ENCODE measurements at places on chromosomes 11 and 22. TPM values are rescaled to one million over a fixed set of nuclear protein-coding genes. Genes with fewer than 3 reads are reported as not detected.
A peak's percentile ranks its signal among the peaks of the same experiment; 100 is the strongest.

FDXACB1 gene
- 4.0 TPM for total RNA-seq

GLYAT gene
- not detected for total RNA-seq

RFPL3 gene
- total RNA-seq, result not detected

TTC28 gene
- 1.7 TPM for total RNA-seq

CCDC188 gene
- total RNA-seq, result not detected

MARK2 gene
- 68.0 TPM for total RNA-seq

ALDH3B1 gene
- 1.0 TPM for total RNA-seq

SMIM35 gene
- 0.55 TPM for total RNA-seq

PDGFD gene
- not detected for total RNA-seq

SYT12 gene
- not detected for total RNA-seq

OR52N4 gene
- 2.2 TPM for total RNA-seq

DNA sequence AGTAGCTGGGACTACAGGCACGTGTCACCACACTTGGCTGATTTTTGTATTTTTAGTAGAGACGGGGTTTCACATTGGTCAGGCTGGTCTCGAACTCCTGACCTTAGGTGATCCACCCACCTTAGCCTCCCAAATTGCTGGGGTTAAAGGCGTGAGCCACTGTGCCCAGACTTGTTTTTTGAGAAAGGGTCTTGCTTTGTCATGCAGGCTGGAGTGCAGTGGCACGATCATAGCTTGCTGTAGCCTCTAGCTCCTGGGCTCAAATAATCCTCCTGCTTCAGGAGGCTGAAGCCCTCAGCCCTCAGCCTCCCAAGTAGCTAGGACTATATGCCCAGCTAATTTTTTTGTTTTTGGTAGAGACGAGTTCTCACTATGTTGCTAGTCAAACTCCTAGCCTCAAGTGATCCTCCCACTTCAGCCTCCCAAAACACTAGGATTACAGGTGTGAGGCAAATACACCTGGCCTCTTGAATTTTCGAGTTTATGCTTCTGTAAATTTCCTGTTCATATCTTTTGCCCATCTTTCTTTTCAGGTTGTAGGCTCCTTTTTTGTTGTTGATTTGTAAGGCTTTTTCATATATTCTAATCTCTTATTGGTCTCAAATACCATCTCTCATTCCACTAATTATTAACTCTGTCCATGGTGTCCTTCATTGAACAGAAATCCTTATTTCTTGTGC is 3.4 kb upstream of the RBM4B start:
- no peak for DNase-seq

GRCh38 chr22:20299746-20300136 is 20.1 kb downstream of the DGCR6L start:
- DNase-seq, result peak; percentile 70

- DNase-seq, result no peak
Observed at GRCh38 chr22:47126344-47126811, 363.9 kb downstream of the TBC1D22A start.

DNA sequence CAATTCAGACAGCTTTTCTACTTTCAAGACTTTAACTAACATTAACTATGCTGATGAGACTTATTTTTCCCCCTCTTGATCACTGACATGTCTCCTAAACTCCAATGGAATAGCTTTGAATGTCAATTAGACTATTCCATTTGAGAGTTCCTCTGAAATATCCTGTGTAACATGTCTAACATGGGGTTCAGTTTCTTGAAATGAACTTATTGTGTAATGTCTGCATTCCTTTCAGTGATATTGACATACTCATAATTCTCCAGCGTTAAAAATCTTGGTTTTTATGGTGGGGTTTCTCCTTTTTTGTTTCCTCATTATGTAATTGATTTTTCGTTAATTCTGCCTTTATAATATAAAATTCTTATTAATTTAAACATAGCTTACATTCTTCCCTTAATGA is 37.7 kb upstream of the SPTBN2 start:
- no peak for DNase-seq

DNA sequence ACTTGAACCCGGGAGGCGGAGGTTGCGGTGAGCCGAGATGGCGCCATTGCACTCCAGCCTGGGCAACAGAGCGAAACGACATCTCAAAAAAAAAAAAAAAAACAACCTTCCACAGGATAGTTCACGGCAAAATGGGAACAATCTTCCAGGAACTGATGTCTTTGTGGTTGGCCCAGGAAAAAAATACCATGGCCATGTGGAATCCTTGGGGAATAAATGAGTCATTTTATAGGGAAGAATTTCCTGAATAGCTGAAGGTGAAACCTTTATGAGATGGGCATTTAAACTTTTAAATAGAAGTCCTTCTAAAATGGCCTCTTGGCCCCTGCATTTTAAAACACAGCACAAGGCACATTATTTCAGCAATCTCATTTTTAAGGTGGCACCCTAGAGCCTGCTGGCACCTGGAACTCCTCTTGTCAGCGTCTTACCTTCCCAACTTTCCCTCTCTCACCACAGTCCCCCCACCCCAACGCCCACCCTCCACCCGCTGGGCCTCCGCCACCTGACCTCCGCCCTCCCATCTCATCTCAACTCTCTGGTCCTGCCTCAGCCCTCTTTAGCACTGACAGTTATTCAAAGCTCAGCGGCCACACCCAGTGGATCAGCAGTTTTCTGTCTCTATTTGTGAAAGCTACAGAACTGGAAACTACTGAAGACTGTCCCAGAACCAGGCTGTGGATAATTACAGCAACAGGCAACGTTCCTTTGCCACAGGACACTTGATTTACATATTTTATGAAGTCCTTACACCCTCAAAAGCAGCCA is 43.1 kb downstream of the SCGB1A1 start:
- no peak for DNase-seq

DNA sequence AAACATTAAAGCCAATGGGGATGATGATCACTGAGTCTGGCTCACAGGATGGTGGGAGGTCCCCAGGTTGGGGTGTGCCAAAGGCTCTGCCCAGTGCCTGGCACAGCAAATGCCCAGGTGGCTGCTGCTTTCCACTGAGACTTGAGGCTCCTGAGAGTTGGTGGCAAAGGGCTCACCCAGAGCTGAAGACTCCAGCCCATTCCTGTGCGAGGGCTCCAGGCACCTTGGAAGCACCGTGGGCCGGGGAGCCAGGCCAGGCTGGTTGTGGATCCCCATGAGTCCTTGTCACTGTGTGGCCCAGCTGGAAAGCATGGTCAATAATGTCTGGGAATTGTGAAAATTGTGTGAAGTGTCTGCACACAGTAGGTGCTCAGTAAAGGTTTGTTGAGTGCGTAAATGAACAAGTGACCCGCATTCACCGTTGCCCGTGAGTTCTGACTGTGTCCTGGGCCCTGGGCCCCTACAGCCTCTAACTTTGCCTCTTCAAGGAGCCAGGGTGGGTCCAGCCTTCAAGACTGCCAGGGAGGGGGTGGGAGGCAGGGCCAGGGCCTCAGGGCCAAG is 2.8 kb upstream of the UNC93B1 start:
- DNase-seq, result no peak

DNA sequence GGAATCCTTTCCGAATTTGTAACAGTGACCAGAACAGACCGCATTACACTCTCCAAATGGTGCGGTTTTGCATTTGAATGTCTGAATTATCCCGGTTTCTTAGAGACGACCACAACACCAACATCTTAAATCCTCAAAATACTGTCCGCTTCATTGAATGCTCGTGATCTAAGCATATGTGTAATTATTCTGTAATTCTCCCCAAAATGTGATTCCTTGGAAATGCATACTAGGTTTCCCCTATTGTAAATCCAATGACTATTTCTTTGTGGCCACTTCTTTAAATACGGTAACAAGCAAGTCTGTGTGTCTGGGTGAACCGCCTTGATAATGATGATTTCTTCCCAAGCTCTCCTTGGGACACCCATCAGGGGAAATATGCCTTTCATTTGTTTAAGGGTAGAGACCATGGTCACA is 87.3 kb upstream of the DBX1 start:
- DNase-seq, result no peak

GRCh38 chr22:44309137-44309536 is 3.6 kb downstream of the SHISAL1 start:
- no peak for DNase-seq

DNA sequence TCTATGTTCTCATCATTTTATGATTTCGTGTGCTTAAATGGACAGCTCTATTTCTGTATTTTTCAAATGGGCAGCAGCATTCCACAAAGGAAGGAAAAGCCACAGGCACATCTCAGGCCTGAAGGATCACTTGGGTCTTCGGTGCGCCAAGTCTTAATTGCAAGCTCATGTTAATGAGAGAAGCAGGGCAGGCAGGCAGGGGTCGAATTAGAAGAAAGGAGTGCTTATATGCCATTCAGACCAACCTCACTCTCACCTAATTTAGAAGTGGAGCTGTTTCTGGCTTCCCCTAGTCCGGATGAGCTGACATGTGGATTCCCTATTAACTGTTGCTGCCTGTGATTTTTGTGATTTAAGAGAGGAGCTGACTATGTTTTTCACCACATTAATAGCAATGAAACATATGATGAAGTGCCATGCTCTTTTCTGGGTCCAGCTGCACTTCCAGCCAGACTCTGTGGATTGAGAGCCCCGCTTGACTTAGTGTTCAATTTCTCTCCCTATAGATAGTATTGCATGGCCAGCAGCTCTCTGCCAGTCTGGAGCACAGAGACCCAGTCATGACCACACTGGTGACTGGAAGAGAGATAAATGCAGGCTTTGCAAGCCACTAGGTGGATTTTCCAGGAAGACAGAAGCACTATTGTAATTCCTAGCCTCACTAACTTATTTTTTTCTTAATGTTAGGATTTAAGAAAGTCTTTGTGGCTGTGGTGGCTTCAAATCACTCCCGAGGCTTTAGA is 373.9 kb upstream of the FAT3 start:
- no peak for DNase-seq

DNA sequence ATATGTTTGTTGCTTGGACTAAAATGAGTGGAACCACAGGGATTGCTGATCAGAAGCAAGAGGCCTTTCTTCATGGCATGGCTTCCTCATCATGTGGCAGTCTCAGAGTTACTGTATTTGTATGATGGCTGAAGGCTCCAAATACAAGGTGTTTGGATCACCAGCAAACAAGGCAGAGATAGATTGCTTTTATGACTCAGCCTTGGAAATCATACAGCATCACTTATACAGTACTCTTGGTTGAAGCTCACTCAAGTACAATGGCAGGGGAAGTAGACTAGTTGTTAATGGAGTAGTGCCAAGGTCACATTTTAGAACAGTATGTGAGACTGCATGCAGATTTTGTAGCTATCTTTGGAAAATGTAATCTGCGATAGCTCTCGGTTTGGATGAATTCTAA is 16.6 kb downstream of the CAPRIN1 start:
- DNase-seq, result no peak

DNA sequence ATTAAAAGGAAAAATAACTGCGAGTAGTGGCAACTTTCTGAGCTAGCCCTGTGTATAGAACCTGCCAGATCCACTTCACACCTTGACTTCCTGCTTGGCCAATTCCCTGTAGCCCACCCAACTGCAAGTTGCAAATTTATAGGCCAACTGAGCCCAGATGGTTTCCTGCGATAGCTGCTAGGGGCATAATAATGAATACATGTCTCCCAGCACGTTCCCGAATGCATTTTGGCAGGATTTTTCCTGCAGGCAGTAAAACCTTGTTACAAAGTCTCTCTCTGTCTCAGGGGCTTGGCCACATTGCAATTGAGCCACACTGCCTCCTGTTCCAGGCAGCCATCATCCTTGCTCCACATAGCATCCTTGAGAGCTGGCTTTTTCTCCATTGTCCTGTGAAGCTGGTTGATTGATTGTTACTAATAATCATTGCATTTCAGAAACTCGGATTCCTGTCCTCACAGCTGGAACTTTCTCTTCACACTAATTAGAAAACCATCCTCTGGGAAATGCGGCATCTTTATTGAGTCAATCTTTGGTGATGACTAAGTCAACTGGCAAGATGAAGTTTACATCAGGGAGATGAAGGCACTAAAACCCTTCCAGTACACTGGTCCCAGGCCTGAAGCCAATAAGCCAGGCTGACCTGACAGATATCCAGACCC is 18.6 kb upstream of the LMO2 start:
- no peak for DNase-seq

GRCh38 chr11:76177250-76177686 is 29.0 kb downstream of the WNT11 start:
- no peak for DNase-seq

DNA sequence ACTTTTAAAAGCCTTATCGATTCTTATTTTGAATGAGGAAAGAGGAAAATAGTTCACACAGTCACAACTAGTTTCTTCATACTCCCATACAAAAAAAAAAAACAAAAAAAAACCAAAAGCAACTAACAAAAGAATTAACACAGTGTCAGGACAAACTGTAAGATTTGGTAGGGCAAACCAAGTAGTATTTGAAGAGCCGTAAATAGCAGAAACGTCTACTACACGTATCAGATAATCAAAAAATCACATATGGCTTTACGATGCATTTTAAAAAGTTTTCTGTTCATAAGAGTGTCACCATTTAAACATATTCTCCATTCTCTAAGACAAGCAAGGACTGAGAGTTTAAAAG is 2.3 kb downstream of the PICALM start:
- DNase-seq, result no peak

DNA sequence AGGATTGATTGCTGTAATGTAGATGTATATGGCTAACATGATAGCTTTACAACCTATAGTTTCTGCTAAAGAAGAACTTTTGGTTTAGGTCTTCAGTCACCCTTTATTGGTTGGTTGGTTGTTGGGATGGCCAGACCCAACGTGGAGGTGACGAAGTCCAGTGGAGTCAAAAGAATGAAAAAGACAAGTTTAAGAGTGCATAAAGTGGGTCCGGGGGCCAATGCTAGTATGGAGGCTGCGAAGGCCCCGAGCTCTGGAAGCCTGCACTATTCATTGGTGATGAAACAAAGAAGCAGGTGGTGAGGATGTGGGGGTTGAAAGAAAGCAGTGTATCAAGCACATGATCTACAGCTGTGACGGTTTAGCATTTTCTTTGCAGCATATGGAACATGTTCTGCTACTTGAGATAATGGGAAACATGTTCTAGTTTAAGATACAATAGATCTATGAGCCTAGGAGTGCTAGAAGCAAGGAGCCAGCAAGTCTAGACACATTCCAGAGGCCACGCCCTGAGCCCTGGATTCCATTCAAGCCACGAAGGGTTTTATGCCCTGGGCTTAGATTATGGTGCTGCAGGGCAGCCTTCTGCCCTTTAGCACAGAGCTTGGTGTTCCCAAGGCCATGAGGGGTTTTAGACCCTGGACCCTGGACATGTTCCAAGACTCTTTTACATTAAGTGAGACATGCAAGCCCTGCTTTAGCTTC is 6.3 kb downstream of the TCP11L1 start:
- DNase-seq, result no peak

GRCh38 chr11:131637469-131638175 is 267.2 kb downstream of the NTM start:
- DNase-seq, result no peak

DNA sequence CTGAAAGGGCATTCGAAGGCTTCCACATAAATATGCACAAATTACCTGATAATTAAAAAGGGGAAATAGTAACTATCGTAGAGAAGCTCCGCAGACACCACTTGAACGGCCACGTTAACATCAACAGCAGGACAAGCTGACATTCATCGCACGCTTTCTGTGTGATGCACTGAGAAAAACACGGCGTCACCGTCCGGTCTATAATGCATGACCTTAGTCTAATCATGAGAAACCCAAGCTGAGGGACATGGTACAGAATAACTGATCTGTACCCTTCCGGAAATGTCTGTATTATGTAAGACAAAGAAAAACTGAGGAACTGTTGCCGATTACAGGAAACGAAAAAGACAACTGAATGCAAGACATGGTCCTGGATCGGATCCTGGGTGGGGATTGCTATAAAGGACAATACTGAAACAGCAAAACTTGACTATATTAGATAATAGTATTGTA is 678 bp upstream of the RANGAP1 start:
- no peak for DNase-seq

Data from CD4-positive, alpha-beta memory T cell (primary cell).